Stimulated activated CD4-positive, alpha-beta T cell treated with anti-CD3 and anti-CD28 coated beads, TNF-alpha, amount 100 ng/mL, for 48 hours (primary cell): ENCODE measurements at places on chromosomes 5 and 9.

DNA sequence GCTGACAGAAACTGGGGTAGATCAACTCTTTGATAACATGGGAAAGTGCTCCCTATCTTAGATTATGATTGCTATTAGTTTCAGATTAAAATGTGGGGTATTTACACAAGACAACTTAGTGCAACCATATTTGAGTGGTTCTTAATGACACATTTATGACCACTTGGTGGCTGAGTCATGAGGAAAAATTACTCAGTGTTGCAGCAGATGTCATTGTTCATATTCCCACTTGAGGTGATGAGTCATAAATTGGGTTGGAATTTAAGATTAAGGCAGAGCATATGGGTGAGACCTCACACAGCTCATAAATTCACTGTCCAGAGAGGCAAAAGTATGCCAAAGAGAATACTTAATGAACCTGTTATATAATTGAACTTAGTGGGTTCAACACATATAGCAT lies 408.3 kb downstream of the DMRT2 start:
- no peak for DNase-seq

- no peak for DNase-seq
Measured at GRCh38 chr9:21381448-21382339, 3.5 kb downstream of the IFNA2 start.

GRCh38 chr5:142894749-142895148 lies 124.6 kb downstream of the ARHGAP26 start:
- DNase-seq = no peak

DNA sequence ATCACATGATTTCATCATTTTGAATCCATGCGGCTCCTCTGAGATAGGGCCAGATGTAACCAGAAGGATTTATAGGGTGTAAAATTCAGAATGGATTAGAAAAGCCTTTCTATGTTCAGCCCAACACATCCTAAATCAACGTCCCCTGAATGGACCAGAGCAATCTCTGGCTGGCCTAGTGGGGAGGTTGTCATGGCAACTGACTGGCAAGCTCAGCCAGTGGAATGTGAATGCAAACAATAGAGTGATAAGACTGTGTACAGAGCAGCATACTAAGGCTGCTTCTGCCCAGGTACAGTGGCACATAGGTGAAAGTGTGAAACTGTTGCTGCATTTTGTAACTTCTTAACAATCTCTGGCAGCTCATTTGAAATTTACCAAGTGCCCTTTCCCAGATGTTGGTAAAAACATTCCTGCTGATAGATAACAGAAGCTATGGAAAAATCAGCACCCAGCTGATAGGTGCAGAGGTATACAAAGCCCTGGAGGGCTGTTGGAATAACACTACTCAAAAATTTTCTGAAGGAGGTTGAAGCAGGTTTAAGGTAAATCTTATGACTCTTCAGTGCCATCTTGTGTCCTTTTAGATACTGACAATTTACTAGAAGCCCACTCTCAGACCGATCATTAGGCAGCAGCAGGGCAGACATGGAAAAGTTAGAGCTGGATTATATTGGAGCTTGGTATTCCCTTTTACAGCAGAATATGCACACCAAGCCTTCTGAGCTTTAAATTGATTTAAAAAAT lies 267.2 kb downstream of the RAB3C start:
- no peak for DNase-seq

DNA sequence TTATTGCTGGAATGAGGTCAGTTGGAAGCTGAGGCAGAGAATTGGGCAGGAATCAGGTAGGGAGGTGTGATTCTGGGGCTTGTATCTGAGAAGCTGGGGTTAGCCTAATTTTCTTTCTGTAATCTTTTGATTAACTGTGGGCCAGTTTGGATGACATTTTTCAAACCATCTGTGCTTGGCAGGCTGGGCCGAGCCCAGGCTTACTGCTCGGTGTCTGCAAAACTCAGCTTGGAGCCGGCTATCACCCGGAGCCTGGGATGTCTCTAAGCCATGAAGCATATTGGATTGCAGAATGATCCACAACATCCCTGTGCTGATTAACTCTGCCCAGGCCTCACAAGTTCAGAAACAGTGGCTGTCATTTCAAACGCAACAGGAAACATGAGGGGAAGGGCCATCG lies 26.5 kb downstream of the KCNMB1 start:
- DNase-seq = no peak

GRCh38 chr9:21102305-21102704 lies 24.6 kb upstream of the IFNB1 start:
- no peak for DNase-seq

DNA sequence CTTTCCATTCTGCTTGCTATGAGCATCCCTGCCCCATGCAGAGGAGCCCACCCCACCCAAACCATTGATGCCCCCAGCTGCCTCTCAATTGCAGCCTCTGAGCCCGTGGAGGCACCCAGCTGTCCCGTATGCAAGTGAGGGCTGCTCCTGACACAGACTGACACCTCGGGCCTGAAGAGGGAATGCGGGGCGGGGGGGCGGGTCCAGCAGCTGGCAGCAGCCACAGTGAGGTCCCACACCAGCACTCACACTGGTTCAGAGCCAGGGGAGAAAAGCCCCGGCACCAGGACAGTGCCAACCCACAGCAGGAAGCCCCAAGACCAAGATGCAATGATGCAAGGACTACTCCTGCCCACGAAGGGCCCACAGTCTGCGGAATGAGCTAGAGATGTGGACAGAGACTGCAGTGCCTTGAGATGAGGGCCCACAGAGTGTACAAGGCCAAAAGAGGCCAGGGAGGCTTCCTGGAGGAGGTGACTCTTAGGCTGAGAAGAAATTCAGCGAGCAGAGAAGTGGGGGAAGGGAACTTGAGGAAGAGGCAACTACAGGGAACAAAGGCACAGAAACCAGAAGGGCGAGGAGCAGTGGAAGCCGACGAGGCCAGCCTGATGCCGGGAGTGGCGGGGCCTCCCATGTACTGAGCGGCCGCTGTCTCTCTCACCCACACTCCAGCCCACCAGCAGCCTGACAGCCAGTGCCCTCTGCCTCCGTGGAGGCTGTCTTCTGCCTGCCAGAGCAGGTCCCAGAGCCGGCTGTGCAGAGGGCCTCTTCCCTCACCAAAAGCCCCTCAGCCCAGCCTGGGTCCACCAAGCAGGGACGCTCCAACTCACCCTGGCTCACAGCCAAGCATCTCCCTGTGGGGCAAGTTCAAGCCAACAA lies 9.2 kb downstream of the EEIG1 start:
- no peak for DNase-seq

DNA sequence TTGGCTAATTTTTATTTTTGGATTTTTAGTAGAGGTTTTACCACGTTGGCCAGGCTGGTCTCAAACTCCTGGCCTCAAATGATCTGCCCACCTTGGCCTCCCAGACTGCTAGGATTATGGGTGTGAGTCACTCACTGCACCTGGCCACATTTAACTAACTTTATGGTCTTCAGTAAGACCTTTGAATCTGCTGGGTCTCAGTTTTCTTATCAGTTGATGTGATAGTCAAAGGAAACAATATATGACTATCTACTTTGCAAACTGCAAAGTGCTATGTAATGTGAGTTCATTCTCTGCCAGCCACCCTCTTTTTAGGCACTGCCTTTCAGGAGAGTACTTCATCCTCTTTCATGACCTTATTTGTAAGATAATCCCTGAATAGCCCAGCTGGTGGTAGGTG lies 474.7 kb downstream of the PDE4D start:
- no peak for DNase-seq

DNA sequence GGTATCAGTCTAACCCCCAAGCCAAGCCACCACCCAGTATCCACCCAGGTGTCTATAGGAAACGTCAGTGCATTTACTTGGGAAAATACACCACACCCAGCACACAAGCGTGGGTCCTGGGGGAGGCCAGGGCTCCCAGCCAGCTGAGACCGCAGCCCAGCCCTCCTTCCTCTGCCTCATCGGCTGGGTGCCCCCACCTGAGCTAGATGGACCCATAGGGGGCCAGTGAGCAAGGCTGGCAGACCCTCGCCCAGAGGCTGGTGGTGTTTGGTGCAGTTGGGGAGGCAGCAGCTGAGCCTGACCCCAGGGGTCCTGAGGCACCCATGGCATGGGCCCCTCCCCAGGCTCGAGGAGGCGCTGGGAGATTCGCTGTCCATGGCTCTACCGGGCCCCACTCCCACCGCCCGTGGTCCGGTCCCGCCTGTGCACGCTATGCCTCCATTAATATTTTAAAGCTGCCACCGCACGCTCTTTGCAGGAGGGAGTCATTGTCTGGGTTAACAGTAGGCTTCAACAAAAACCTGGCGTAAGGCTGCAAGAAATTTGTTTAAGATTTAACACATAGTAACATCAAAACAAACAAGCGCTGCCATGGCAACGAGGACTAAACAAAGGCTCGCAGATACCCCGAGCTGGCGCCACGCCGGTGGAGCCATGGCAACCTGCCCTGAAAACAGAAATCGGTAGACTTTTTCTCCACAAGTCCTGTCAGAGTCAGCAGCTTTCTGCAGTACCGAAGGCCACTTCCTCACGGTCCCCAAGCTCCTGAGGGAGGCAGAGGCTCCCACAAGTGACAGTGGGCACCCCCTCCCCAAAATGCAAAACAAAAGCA lies 20.6 kb downstream of the TPPP start:
- DNase-seq = peak; percentile 32

- DNase-seq = no peak
Measured at GRCh38 chr9:109319626-109320241, 1.1 kb downstream of the EPB41L4B start.

GRCh38 chr5:1315018-1315708 lies 20.3 kb upstream of the TERT start:
- no peak for DNase-seq

DNA sequence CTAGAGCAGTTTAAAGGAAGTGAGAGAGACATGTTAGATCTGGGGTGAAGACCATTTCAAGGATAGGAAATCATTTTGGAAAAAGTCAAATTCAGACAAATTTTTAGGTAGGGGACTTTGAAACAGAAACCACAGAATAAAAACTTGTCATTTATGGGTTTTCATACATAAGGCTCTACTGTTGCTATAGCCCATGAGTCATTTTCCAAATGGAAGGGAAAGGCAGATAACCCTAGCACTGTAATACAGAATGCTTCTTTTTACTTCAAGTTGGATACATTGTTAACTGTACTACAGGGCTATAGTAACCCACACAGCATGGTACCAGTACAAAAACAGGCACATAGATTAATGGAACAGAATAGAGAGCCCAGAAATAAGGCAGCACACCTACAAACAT lies 455.4 kb downstream of the EBF1 start:
- DNase-seq = no peak

DNA sequence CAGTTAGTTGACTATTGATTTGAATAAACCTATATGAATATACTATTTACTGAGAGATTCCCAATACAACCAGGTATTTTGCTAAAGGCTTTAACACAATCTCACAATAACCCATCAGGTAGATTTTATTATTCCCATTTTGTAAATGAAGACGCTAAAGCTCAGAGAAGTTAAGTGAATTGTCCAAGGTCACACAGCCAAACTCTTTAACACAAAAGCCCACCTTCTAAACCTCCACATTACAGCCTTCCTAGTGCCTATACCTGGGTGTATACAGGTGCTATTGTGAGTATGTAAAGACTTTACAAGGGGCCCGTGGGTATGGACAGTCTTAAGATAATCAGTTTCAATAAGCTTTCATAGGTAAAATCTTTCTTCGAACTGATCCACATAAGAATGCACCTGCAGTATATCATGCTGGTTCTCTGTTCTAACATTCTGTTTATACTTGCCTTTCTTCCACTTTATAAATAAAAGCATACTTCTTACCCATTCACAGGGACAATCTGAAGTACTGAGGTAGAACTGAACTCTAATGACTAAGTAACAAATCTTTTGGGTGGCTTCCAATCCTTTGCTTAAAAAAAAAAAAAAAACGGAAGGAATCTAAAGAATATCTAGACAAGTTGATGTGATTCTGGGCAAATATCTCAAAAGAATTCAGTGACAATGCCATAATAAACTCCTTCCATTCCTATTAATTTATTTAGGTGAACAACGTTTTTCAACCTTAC lies 59.1 kb downstream of the PJA2 start:
- DNase-seq = no peak

DNA sequence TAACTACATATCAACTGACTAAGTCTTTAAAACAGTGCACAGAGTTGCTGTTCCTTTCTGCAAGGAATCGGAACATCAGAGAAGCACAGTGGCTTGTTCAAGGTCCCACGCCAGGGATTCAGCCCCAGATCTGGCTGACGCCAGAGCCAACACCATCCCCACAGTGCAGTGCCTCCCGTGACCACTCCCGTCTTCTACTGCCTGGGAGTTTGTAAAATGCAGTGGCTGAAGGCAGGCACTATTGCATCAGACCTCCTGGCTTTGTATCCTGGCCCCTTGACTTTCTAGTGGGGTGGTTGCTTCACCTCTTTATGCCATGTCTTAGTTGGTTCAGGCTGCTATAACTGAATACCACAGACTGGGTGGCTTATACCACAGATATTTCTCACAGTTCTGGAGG lies 131.0 kb downstream of the NSG2 start:
- no peak for DNase-seq

GRCh38 chr5:87195616-87196015 lies 72.1 kb upstream of the RASA1 start:
- DNase-seq = no peak

GRCh38 chr5:135397084-135397483 lies 1.9 kb downstream of the MACROH2A1 start:
- DNase-seq = no peak

DNA sequence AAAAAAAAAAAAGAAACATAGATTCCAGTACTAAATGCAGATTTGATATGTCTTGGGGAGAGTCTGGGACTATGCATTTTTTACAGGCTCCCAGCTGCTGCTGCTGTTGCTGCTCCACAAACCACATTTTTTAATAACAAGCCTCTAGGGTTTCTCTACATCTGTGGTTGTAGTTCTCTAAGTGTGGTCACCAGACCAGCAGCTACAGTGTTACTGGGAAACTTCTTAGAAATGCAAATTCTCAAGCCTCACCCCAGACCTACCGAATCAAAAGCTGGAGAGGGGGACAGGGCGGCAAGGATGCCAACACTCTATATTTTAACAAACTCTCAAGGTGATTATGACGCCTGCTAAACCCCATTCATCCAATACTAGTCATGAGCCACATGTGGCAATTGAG lies 293.4 kb upstream of the PTGER4 start:
- DNase-seq = no peak

DNA sequence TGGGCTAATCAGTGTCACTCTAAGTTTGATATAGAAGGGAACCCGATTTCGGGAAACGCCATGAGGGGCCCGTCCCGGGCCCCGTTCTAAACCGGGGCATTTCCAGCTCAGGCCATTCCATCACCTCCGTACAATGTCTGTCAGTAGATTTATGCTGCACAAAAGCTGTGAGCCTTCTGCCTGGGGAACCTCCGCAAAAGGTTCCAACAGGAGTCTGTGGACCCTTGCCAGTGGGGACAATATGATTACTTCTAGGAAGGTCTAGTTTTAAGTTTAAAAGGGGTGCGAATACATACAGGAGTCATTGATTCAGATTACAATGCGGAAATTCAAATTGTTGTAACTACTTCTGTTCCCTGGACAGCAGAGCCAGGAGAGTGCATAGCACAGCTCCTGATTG lies 57.6 kb downstream of the RAPGEF1 start:
- no peak for DNase-seq

- no peak for DNase-seq
Measured at GRCh38 chr9:110050925-110051355, 157.0 kb downstream of the C9orf152 start.
